CD4-positive, alpha-beta T cell treated with Interleukin-10 for 1 hour (primary cell): ENCODE measurements at places on chromosomes 4 and X.

DNA sequence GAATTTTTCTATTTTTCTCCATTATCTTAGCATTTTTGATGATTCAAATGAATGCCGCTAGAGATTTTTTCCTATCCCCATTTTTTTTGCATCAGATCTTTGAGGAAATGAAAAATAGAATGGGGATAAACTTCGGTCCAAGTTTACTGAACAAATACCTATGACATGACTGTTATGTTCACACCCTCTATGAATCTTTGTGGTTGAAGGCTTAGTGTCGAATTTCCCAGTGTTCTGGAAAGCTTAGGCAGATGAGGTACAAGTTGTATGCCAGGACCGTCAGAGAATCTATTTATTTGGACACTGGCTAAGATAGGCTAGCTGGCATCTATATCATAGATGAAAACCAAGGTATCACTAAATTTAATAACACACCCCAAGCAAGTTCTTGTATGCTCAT, 123.4 kb downstream of the SPCS3 start:
- no peak for DNase-seq

DNA sequence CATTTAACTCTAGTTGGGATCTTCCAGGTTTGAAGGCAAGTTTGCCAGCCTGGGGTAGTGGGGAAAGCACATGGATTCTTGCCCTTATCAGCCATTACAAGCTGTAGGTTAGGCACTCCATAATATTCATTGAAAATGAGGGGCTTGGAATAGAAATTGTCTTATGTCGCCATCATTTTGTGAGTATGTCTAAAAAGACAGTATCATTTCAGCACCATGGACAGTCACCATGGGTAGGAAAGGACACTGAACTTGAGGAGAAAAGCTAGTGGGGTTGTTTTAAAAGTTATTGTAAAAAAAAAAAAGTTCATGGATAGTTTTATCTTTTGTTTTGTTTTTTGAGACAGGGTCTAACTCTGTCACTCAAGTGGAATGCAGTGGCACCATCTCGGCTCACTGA, 356.1 kb downstream of the HNRNPD start:
- DNase-seq: peak; percentile 2

- no peak for DNase-seq
These were observed 7.7 kb upstream of the ZNF81 start for GRCh38 chrX:47828984-47829383.

GRCh38 chr4:69838977-69839376, 21.0 kb downstream of the SULT1E1 start:
- DNase-seq: no peak

DNA sequence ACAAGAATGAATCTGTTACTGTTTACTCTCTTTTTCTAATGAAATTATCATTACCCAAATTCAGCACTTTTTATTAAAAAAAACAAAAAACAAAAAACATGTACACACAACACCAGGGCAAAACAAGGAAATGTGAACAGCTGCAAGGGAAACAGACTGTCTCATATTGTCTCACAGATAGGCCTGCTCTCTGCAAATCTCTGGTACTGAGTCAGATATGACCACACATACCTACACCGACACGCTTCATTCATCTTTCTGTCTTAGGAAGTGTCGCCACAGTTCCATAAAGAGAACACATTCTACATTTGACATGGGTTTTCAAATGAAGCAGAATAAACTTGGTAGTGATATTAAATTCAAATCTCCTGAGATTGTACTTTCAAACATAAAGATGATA, 92.2 kb upstream of the GPR34 start:
- no peak for DNase-seq

DNA sequence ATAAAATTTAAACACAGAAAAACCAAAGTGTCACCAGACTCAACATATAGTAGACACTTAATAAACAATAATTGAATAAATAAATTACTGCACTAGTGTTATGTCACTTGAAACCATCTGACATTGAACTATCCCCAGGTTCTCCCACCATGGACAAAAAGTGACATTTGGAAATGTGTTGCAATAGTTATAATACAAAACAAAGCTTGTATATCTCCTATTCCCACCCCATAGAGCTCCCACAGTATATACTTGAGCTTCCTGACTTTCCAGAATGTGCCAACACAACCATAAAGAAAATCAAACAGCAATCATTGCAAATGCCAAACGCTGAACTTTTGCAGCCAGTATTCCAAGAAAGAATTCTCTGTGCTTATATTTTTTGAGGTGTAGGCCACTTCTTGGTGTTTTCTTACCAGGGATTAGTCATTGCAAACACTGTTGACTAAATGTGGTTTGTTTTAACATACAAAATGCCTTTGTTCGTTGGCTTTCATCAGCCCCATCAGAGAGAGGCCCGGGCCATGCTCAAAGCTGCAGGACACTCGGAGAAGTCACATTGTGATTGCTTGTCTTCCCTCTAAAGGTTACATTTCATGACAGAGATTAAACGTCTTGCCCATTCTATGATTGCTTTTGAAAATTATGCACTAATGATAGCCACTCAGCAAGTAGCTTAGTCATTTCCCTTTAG, 33.8 kb downstream of the PPARGC1A start:
- no peak for DNase-seq

GRCh38 chr4:72689923-72690322, 120.9 kb upstream of the ADAMTS3 start:
- DNase-seq: no peak

GRCh38 chrX:96756491-96756890, 71.8 kb downstream of the DIAPH2 start:
- no peak for DNase-seq

DNA sequence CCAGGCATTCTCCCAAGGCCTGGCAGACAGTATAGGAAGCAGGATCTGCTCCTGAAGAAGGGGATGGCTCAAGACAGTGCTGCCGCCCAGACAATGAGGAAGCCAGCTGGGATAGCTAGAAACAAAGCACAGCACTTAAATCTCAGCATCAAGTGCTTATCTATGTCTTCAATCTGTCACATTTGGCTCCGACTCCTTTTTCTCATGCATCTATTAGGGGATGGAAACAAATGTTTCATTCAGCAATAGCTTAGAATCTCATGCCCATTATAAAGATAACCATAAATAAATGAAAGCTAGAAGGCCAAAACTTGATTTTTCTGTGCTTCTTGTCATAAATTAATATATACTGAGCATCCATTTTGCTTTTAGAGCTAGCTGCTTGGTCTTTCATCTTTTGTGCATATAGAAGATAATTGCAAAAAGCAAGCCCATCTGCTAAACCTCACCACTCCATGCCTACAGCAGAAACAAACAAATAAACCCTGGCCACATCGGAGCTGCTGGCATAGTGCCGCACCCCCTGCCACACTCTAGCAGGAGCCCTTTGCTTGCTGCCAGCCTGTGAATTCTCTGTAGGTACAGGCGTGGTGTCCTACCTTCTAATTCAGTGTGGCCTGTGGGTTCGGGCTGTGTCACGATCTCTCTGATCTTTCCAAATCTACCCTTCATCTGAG, 75.9 kb downstream of the AASDH start:
- DNase-seq: no peak

GRCh38 chrX:103800318-103800717, 23.7 kb downstream of the PLP1 start:
- DNase-seq: no peak

- no peak for DNase-seq
These were observed 56.4 kb upstream of the TMEM150C start for GRCh38 chr4:82618103-82618720.

- DNase-seq: no peak
These were observed 190.2 kb downstream of the SMIM20 start for GRCh38 chr4:26104056-26104685.

DNA sequence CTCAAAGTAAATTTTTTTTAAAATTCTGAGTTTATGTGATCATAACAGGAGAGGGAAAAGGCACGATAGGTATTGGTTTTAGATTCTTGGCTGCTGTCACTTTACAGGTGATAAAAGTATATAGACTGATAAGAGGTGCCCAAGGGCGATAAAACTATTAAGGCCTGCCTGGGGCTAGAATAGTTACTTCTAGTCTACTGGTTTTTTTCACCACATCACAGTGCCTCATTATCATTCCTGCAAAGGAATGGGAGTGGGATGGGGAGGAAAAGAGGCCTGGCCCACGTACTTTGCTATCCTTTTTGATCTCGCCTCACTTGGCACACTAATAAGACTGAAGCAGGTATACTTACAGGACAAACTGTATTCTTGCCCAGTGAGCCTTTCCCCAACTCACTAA, 46.6 kb downstream of the CXorf58 start:
- DNase-seq: no peak

DNA sequence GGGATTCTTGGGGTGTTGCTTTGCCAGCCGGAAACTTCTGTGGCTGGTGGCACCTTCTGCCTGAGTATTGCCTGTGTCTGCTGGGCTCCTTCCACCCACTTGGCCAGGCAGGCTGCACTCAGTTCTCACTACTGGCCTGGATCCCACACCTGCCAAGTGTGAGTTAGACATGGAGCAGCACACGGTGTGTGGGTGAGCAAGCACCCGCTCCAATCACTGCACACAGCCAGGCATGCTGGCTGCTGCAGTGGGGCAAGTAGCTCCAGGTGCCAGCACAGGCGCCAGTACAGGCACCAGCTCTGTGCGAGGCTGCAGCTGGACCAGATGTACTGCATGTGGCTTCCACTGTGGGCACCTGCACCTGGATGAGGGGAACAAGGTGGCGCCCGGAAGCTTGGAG, 23.9 kb downstream of the DCUN1D4 start:
- no peak for DNase-seq

DNA sequence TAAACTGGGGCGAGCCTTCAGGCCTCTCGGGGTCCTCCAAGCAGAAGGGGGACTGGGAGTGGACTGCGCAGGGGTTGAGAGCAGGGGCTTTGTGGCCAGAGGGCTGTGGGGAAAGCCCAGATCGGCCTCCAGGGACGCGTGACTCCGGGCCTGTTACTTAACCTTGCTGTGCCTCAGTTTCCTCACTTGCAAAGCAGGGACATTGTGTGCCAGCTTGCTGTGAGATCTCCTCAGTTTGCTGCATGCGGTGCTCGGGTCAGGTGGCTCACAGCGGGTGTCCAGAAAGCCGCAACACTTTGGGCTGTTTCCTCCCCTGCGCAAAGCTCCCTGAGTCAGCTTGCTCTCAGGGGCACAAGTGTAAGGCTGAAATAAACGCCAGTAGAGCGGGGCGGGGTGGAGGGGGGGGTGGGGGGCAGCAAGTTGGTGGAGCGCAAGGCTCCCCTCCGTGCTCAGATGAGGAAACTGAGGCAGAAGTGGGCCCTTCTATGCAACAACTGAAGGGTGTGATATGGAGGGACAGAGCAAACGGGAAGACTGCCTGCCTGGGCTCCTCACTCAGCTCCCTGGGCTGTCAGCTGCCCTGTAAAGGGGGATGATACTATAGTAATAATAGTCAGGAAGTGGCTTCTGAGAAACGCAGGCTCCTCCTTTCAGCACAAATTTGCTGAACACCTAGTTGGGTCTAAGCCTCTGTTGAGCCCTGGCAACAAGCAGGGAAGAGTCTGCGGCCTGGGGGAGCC, 101.0 kb downstream of the HMX1 start:
- no peak for DNase-seq

- DNase-seq: no peak
These were observed 39.0 kb downstream of the BCOR start for GRCh38 chrX:40058719-40059118.

GRCh38 chrX:21725496-21725895, 32.4 kb downstream of the SMPX start:
- DNase-seq: peak; percentile 8

DNA sequence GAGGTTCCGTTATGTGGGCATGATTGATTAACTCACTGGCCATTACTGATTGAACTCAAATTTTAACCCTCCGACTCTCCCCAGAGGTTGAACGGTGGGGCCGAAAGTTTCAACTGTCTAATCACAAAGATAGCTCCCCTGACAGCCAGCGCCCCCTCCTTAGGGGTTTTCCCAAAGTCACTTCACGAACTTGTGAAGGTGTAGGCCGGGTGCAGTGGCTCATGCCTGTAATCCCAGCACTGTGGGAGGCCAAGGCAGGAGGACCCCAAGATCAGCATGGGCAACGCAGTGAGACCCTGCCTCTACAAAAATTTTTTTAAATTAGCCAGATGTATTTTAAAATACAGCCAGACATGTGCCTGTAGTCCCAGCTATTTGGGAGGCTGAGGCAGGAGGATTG, 39.8 kb upstream of the RBM47 start:
- no peak for DNase-seq

GRCh38 chr4:55386073-55386472, 9.7 kb upstream of the TMEM165 start:
- DNase-seq: peak; percentile 25

GRCh38 chrX:139680356-139680755, 27.6 kb downstream of the MCF2 start:
- no peak for DNase-seq

DNA sequence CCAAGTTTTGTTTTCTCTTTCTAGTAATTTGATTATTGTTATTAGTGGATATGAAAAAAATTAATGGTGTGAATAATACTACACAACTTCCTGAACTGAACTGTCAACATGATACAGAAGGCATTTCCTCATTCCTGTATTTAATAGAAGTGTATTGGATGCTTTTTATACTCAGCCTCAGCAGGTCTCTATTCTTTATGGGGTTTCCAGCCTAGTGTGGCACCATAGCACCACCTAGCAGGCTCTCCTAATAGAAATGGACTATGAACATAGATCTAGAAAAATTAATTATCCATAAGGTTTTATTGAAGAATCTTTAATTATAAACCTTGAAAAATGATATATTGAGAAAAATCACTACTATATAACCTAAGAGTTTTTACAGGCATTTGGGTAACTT, 52.4 kb downstream of the GLRB start:
- no peak for DNase-seq

GRCh38 chr4:77699731-77700210, 94.2 kb downstream of the CXCL13 start:
- DNase-seq: no peak

GRCh38 chr4:16794816-16795445, 103.5 kb downstream of the LDB2 start:
- DNase-seq: peak; percentile 29

GRCh38 chrX:114127411-114128025, 456.4 kb upstream of the HTR2C start:
- DNase-seq: no peak

DNA sequence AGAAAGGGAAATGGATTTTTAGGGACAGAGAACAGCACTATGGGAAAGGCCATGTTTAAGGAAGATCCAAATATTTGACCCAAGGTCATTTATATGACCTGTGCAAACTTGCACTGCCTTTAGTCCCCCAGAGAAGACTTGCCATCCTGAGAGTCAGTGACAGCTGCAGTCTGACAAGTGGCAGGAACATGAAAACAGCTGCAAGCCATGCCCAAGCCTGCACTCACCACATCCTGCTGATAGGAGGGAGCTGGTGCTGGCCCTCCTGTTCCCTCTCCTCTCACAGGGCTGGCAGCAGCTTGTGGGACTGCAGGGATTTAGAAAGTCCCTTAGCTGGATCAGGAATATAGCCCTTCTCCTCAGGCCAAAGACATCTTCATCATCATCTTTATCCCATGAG, 187.7 kb downstream of the RAP1GDS1 start:
- DNase-seq: peak; percentile 21

GRCh38 chr4:168099195-168099594, 6.9 kb downstream of the ANXA10 start:
- DNase-seq: no peak

- no peak for DNase-seq
These were observed 1676.8 kb upstream of the PCDH7 start for GRCh38 chr4:29043411-29043810.
